Activated T-helper 1 cell treated with Interleukin-2 at 50 U/mL for 16 hours (primary cell): ENCODE measurements at places on chromosomes 1 and 21.

DNA sequence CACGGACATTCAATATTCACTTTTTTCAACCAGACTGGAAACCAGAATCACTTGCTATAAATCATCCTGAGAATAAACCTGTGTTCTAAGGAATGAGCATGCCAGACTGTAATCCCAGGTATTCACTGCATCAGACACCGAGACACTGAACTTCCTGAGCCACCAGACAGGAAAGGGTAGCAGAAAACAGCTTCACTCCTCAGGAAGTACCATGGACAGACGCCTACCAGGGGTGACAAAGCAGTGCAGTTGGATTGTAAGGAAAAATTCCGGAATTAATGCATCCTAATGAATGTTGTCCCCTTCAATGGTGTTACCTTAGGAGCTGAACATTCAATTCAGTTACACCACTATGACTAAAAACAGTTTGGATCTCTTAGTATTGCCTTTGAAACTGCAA is 156.1 kb downstream of the PIGK start:
- no peak for DNase-seq

GRCh38 chr1:29576510-29576909 is 340.2 kb downstream of the PTPRU start:
- no peak for DNase-seq

GRCh38 chr1:245209658-245210435 is 55.1 kb downstream of the KIF26B start:
- no peak for DNase-seq

DNA sequence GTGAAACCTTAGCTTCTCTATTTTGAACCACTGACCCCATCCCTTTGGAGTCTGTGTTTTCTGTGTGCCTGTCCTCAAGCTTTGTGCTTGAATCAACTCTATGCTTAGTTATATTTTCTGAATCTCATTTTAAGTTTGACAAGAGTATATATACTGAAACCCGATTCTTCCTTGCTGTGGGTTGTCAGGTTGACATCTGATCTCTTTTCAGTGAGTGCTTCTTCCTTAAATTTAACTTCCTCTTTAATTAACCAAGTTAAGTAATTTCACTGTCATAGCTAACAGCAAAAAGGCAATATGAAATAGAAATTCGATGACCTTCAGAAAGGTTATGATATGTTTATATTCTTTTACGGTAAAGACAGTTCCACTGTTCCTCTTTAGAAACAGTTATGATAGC is 69.4 kb downstream of the C1orf21 start:
- no peak for DNase-seq

DNA sequence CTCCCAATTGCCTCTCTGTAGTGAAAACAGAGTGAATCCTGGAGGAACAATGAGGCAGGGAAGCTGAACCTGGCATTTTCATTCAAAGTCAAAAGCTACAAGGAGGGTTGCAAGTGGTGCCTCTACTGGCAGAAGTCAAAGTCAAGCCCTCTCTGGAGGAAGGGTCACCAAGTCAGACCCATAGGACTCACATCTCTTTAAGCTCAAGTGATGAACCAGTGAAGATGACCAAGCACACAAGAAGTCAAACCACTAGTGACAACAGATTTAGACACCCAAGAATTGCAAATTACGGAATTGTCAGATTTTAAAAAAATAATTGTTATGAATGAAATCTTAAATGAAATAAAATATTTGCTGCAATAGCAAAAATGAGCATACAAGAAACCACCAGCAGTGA is 81.1 kb upstream of the ATP1B1 start:
- DNase-seq, result no peak

DNA sequence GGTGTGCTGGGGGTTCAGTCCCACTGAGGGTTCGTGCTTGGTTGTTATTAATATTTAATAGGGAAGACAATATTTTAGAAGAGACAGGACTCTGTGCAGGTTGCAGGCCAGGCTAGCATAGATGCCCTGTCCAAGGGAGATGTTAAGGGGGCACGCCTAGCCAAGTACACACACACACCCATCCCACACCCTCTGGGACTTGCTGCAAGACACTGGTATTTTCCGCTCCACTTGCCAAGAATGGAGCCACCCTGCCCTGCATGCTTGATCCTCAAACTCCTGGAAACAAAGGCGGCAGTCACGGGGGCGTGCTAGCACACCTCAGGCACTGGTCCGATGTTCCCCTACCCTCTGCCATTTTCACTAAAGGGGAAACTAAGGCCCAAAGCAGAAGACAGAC is 99.1 kb downstream of the MRPL37 start:
- DNase-seq, result no peak

DNA sequence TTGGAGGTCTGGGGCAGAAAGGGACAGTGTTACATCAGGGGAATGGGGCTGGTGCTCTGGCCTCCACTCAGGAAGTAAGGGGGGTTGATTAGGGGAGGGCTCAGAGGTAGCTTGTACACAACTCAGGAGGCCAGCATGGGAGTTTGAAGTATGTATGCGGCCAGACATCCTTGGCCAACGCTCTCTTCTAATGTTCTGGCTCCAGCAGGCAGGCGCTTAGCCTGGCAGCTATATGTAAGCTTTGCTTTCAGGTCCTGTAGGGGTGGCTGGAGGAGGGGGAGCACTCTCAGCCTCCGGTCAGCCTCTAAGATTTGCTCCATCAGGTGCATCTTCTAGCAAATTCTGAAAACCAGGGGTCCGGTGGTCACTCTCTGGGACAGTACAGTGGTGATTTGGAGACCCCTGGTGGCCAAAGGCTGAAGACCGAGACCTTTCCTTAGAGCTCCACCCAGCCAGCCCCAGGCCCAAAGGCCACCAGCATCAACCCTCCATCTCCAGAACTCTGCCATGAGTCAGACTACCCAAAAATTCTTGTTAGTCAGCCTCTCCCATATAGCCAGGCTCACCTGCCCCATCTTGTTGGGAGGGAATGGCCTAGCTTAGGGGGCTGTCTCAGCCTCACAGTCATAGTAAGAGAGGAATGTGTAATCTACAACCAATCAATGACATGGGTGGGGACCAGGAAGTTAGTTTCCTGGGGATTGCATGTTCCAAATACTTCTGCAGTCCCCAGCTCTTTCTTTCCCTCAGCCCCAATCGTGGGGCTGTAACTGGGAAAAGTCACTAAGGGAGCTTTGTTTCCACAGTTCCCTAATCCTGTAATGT is 9.7 kb upstream of the COL8A2 start:
- DNase-seq, result no peak

- no peak for DNase-seq
Measured at GRCh38 chr1:243266231-243266630, 10.4 kb downstream of the SDCCAG8 start.

- DNase-seq, result no peak
Measured at GRCh38 chr1:4121293-4121684, 221.2 kb upstream of the C1orf174 start.

DNA sequence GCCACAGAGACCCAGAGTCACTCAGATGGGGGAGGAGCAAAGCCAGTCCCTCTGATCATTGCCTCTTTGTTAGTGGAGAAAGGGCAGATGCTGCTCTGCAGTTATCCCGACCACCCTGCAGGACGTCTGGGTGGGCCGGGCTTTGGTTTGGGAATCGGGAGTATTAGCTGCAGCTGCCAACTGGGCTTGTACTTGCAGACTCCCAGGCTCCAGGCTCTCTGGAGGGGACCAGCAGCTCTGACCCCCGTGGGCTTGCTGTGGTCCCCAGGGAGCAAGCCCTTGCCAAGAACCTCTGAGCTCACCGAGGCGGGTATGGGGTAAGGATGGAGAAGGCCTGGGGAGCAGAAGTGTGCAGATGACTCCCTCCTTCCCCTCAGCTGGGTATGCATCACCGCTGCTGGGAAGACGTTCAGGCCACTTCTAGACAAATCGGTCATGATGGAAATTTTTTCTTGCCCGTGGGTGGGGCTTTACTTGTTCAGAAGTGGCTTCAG is 21.6 kb downstream of the MAPKAPK2 start:
- DNase-seq, result no peak

DNA sequence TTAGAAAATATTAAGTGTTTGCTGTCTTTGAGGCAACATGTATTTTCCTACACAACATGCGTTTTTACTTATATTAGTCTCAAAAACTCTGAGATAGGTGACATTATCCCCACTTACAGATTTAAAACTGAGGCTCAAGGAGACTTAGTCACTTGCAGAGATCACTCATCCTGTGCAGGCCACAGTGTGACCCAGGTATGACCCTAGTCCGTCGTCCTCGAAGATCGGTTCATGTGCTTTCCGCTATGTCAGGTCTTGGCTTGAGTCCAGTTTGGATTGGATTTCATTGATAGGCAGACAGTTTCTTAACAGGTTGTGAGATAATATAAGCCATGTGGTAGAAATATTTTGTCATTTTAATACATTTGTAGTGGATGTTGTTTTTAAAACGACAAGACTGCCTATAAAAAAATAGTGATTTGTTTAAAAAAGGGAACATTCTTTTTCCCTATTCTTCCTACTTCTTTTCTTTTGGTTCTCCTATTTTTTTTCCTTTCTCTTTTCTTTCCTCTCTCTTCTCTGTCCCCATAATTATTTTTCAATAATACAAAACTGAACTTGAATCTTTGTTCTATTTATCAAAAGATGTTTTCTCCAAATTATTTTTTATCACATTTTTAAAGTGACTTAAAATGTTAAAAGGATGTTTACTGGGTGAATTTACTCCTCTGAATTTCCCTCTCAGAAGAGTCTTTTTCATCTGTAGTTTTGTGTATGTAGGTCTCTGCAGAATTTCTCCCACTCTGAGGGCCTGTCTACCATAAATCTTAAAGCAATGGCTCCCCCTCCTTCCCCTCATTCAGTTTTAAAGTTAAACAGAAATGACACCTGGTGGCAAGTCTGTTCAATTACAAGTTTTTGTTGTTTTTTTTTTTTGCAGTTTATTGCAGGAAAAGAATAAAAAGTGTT is 81.8 kb downstream of the PHTF1 start:
- no peak for DNase-seq

DNA sequence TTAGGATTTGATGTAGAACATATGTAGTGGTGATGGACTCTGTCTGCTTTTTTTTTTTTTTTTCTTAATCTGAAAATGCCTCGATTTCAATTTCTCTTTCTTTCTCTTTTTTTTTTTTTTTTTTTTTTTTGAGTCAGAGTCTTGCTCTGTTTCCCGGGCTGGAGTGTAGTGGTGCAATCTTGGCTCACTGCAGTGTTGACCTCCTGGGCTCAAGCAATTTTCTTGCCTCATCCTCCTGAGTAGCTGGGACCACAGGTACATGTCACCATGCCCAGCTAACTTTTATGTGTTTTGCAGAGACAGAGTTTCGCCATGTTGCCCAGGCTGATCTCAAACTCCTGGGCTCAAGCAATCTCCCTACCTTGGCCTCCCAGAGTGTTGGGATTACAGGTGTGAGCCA is 17.4 kb downstream of the MAST2 start:
- DNase-seq, result no peak

- DNase-seq, result no peak
Measured at GRCh38 chr1:27980216-27980845, 20.6 kb downstream of the XKR8 start.

DNA sequence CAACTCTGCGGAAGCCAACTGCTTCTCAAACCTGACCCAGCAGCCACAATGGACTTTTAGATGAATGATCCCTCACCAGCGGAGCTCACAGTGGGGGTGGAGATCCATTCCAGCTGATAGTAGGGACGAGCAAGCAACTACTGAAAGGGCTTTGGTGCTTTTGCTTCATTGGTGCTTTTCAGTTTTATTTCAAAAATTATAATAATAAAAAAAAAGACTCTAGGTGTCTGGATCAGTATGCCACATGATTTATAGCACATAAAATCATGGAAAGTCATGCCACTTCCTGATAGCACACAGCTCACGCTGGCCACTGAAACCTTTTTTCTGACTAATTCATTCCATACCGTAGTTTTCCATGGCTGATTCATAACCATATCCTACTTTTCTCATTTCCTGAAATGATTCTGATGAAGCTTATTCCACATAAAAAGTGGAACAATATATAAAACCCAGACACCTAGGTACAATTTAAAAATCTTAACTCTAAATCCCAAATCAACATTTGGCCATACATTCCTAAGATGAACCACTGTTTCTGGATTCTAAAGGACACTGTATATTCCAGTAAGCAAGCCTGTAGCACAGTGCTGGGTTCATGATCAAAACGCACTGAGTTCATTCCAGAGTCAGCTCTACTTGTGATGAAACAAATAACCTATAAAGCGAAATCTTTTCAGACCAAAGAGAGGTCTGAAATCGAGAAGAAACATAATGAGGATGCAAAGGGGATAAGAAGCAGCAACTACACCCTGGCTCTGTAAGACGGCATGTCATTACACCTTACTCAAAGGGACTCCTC is 41.3 kb upstream of the KCNE1 start:
- no peak for DNase-seq

DNA sequence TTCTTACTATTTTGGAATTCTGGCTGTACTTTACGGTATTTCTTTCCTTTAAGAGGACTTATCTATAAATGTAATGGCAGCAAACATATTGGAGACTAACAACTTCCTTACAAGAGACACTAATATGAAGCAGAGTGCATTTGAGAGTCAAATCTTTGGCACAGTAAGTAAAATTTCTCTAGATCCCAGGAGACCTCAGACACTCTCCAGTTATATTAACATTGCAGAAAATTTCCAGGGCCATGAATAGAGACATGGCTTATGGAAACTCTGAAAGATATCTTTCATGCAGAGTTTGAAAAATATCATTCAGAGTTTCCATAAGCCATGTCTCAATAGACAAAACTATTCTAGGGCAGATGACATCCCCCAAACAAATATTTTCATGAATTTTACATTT is 51.2 kb downstream of the IL23R start:
- DNase-seq, result no peak

- no peak for DNase-seq
Measured at GRCh38 chr21:25670726-25671125, 31.7 kb downstream of the JAM2 start.

DNA sequence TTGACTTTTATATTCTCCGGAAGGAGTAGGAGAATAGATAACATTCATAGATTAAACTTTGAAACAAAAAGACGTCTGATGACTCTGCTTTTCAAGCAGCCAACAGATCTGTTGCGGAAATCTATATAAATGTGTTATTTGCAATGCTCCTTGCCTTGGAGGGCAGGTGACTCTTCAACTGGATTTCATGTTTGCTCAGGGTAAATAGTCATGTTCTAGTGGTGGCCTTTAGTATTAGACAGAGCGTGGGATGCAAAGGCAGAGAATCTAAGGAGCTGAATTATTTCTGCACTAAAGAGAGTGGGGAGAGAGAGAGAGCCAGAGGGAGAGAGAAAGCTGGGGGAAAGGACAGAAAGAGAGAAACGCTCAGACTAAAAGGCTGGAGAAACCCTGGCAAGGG is 454.3 kb downstream of the AJAP1 start:
- DNase-seq, result no peak

- DNase-seq, result no peak
Measured at GRCh38 chr1:37731312-37732019, 33.5 kb downstream of the EPHA10 start.

GRCh38 chr1:159800177-159800930 is 1.8 kb upstream of the FCRL6 start:
- DNase-seq, result no peak
